Activated CD8-positive, alpha-beta memory T cell treated with anti-CD3 and anti-CD28 coated beads for 1 hour (primary cell): ENCODE measurements at places on chromosomes 4 and X.
A peak's percentile ranks its signal among the peaks of the same experiment; 100 is the strongest.

GRCh38 chrX:9539605-9540387 is 74.9 kb downstream of the TBL1X start:
- no peak for DNase-seq

- no peak for DNase-seq
These were observed 264.6 kb downstream of the SNCA start for GRCh38 chr4:89572224-89572858.

DNA sequence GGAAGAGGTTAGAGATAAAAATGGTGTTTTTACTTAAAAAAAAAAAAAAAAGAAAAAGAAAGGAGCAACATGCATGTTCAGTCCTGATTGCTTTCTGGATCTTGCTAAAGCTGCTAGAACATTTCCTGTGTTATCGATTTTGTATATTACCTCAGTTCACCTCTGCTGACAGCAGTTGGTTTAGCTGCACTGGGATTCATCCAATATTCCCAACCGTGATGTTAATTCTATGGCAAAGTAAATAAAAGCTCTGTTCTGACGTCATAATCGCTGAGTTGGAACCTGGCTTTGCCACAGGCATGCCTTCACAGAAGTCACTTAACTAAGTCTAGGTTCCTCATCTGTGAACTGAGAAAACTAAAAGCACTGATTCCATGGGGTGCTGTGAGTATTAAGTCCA is 90.7 kb upstream of the SORBS2 start:
- DNase-seq: no peak

GRCh38 chr4:21226637-21227538 is 526.6 kb downstream of the PACRGL start:
- no peak for DNase-seq

DNA sequence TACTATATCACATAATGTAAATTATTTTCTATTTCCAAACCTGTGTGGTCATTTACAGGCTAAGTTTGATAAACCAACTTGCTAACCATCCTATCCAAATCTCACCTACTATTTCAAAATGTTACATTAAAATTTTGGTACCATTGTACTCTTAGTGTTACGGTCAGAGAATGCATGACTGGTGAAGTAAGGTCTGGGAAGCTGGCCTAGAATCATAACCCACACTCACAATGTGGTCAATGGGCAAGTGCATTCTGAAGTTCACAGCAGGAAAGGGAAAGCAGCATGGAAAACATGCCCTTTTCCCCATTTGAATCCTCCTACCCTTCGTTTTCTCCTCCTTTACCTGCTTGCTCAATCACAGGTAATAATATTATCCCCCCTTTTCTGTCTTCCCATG is 54.4 kb downstream of the PPP3CA start:
- DNase-seq: no peak

DNA sequence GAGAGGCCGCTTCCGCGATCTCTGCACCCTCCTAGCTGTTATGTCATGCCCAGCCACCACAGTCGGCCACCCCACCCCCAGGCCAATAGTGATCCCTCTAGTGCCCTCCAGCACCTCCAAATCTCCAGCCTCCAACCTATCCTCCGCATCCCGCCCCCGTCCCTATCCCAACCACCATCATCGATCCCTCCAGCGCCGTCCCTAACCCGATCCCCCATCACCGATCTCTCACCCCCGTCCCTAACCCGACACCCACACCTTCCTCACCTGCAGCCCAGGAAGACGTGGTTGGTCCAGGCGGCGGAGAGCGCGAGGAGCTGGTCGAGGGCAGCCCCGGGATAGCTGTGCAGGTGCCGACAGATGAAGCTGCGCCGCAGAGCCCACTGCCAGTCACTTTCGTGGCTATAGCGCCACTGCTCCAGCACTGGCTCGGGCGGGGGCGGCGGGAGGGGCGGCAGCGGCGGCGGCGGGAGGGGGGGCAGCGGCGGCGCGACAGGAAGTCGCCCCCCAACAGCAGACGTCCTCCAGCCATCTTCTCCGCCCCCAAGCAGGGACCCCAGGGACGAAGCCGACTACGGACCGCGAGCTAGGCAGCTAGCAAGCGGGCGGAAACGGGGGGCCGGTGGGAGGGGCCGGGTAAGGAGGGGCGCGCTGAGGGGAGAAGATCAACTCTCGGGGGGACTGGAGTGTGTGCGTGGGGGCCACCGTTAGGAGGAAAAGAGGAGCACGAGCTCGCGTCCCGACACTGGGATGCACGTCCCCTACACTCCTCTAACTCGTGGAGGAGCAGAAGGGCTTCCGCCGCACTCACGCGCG is 552 bp downstream of the NKRF start:
- DNase-seq: peak; percentile 27

DNA sequence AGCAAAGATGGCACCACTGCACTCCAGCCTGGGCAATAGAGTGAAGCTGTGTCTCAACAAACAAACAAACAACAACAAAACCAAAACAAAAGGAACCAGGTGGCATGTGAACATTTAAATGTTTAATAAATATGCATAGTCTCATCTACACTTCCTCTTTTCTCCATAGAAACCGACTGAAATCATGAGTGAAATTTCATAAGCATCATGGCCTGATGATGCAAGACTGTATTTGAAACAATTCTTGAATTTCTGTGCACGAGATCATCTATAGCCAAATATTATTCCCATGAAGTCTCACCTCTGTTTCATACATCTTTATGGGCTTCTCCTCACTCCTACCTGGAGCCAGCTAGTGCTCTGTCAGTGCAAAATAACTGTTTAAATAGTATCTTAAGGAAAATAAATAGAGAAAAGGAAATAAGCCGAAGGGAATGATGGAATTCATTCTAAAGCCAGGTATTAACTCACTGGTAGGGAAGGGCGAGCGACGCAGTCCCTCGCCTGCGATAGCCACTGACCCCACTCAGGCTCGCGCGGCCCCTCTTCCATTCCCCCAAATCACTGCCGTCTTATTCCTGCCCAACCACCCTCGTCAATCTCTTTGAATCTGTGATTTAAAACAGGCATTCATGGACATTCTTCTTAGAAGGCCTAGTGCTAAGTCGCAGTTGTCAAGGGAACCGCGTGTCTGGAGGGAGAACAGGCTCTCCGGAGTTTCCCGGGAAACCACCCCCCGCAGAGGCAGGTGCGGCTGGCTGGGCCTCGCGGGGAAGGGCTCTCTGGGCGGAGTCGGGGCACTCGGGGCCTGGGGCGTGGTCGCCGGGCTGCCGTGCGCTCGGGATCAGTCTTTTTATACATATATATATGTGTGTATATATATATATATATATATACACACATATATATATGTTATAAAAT is 52.4 kb upstream of the TRIM2 start:
- no peak for DNase-seq

GRCh38 chr4:152162331-152162697 is 373.6 kb downstream of the FBXW7 start:
- DNase-seq: no peak

GRCh38 chr4:55086578-55086977 is 38.8 kb downstream of the KDR start:
- no peak for DNase-seq

GRCh38 chrX:70423936-70424675 is 992 bp downstream of the GDPD2 start:
- no peak for DNase-seq

- DNase-seq: no peak
These were observed at the start of gene KLHL5 for GRCh38 chr4:39062094-39062769. Gene KLHL5 (plus strand): TSS chr4:39062232. CDS start chr4:39062653, 421 bp downstream.

DNA sequence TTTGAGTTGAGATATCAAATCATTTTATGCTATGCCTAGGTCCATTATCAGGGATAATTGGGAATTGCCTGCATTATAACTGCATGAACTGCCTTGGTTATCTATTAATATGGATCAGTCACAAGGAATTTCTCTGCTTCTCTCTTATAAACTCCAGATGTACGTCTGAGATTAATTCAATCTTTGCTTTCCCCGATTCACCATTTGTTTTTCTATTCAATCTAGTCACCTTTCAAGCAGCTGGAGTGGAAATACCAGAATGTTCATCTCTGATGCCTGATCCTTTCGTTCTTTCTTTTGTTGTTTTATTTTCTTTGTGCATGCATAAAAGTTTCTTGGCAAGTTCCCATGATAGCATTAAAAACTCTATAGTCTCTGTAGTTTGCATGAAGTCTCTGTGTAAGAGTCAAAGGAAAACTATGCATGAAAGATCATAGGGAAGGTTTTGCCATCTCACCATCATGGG is 22.6 kb downstream of the SYNPO2 start:
- no peak for DNase-seq

DNA sequence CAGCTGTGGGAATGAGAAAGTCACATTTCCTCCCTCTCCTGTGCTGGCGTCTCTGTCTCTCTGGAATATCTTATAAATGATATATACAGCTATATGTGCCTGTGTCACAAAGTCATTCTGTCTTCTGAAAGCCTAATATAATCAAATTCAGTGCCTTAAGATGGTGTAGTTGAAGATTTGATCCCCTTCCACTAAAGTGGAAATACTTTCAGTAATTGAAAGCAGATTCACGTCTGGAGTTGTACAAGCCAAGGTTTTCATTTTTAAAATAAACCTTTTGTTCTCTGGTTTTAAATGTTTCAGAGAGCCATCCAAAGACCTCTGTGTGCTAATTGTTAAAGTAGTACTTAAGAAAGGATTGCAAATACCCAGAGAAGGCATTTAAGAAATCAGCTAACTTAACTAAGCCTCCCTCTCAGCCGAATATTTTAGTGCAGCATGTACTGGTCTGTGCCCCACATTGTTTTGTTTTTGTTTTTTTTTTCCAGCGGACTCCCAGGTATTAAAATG is 206.8 kb downstream of the TENM3 start:
- DNase-seq: no peak

DNA sequence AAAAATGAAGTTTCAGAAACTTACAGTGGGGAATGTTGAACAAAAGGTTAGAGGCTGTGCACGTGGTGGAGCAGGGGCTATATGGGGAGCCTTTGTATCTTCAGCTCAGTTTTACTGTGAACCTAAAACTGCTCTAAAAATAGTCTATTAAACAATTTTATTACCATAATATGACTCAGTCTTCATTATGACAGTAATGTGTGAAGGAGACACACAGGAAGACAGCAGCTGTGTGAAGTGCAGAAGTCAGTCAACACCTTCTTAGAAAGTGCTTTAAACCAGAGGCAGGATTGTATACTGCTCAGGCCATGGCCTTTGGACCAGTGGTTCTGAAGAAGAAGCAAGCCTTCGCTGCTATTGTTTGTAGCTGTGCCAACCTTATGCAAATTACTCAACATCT is 89.7 kb downstream of the ARHGAP10 start:
- DNase-seq: no peak

DNA sequence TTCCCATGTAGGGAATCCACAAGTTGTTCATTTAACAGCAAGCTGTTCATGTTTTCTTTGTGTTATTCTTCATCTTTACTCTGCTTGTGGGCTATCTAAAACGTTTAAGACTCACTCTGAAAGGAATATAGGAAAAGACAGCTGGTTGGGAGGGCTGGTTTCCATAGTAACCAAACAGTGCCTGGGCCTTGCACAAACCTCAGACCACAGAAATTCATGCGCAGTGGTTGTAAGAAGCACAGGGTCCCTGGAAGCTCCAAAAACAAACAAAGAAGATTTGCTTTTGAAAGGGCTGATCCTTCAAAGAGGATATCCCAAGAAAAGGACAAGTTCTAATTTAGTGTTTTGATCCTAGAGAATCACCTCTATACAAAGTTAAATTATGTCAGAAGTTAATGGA is 7.8 kb downstream of the SERTM2 start:
- no peak for DNase-seq

DNA sequence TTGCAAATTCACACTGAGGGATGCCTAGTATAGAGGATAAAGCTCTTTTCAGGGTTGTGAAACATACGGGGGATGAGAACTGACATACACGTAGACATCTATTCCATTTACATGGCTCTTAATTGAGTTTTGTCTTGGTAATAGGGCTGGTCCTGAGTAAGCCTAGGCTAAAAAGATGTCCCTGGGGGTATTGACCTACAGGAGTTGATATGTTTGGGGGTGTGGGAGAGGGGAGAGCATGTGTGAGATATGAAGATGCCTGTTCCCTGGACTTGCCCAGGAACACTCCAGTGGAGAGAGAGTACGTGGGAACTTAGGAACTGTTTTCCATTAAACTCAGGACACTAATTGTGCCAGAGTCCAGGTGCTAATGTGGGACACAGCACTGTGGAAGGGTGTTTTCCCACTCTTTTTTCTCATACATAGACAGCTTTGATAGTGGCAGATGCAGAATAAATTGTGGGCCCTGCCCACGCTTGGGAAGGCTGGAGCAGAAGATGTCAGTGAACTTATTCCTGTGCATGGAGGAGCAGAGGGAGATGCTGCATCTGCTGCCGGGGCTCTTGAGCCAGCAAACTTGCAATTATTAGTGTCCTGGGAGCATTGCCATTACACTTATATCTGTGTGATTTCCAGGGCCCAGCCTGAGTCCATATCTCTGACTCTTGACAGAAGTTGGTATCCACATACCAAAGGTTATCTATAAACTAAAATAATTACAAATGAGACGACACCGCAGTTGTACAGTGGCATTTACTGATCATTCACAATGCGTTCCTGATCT is 20.7 kb downstream of the SYNPO2 start:
- no peak for DNase-seq

- DNase-seq: no peak
These were observed 66.2 kb downstream of the MAB21L2 start for GRCh38 chr4:150648123-150648522.

DNA sequence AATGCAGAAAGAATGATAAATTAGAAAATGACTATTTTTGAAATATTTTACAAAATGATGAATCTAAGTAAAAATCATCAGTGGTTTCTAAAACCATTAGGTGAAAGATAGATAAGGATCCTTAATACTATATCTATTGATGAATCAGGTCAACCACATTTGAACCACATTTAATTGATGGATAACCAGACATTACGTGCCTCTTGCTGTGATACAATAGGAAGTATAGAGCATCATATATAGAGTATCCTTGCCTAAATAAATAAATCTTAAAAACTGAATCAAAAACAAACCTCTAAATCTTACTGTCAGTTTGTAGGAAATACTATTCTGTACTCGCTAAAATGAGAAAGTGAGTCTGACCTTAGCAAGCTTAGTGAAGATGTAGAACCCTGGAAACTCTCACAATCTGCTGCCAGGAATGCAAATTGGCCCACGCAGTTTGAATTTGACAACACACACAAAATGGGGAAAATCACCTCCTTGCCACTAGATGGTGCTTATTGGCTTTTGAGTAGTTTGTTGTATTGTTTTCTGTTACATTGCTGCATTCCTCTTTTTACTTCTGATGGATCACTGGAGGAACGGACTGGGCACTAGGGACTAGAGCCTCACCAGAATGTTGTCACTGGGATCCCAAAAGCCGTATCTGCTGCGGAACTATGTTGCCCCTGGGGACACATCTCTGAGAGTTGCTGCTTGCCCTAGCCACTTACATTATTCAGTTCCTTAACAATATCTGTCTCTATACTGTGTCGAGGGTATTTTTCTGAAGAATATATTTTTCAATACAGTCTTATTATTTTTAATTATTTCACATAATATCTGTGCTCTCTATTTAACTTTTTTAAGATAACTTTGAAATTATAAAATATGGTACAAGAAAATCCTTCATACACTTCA is 25.4 kb upstream of the SLAIN2 start:
- DNase-seq: no peak

DNA sequence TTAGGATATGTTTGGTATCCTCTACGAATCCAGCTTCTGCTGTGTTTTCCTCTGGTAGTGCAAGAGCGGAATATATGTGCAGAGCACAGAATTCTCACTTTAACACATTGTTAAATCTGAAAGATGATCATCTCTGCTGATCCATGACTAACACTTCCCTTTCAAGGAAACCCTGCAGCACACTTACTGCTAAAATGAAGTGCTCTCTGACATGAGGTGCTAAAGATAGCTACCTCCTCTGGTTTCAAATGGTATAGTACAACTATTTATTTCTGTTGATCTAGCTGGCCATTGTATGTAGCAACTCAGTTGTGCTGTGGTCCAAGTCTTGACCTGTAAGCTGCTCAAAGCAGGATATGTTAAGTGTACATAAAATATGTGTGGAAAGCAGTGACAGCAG is 162.4 kb upstream of the FMR1 start:
- no peak for DNase-seq
